Glomerular endothelial cell (primary cell): ENCODE measurements at places on chromosomes 5 and 9.
A peak's percentile ranks its signal among the peaks of the same experiment; 100 is the strongest.

DNA sequence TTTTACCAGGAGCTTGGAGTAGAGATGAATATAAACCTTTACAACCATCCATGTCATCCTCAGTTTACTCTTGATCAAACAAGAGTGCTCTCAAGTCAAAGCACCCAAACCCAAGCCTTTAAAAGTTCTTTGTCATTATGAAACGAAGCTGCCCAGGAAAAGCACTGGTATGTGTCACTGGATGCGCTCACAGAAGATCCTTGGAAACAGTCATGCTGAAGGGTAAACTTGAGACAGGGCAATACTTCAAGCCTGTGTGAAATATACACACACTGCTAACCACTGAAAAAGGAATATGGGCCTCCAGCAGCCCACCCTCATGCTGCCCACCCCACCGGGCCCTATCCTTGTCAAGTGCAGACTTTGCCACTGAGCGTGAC, 84.5 kb downstream of the PRRT1B start:
- DNase-seq, result no peak

DNA sequence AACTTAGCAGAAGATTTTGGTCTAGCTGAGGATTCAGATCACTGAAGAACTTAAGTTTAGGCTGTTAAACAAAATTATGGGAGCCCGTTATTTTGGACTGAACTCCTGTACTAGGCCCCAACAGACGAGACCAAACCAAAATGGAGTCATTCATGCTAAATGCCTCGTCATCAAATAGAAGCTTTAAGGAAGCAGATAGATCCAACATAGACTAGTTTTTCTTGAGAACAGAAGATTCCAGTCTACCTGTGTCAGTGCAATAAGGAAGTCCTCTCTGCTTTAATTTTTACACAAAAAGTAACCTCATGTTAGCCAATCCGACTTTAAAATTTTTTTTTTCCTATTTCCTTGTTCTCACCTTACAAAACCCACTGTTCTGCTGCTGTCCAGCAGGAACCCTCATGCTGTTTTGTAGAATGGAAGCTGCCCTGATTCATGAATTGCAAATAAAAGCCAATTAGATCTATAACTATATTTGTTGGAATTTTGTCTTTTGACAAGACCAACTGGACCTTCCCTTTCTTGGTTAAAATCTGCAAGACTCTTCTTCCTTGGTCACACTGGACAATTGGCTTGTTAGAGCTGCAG, 29.0 kb upstream of the GOLM1 start:
- no peak for DNase-seq

- no peak for DNase-seq
Observed at GRCh38 chr9:107982745-107983144, 493.2 kb upstream of the KLF4 start.

DNA sequence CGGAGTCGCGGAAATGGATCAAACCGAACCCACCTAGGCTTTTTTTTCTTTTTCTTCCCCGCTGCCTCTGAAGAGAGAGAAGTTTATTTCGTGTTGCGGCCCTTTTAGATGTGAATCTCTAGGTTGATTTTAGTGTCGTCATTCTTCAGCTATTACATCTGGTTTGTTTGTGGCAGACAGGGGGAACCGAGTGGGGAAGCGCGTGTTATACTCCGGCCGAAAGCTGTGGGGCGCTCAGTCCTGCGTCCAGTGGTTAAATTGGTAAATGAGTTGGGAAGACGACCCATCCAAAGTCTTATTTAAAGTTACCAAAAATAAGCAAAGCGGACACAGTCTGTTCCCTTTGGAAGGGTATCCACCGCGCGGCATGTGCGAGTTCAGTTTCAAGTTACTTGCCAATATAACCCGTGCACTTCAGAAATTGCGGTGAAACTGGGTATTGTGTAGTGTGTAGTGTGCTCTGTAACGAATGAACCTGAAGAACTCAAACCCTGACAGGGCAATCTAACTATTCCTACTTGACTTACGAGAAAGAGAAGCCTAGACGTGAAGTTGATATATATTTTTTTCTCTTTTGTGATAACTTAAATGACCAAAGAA, 1.3 kb downstream of the MAN2A1 start:
- DNase-seq, result peak; percentile 45

GRCh38 chr5:108797396-108797795, 49.7 kb downstream of the FER start:
- DNase-seq, result no peak

DNA sequence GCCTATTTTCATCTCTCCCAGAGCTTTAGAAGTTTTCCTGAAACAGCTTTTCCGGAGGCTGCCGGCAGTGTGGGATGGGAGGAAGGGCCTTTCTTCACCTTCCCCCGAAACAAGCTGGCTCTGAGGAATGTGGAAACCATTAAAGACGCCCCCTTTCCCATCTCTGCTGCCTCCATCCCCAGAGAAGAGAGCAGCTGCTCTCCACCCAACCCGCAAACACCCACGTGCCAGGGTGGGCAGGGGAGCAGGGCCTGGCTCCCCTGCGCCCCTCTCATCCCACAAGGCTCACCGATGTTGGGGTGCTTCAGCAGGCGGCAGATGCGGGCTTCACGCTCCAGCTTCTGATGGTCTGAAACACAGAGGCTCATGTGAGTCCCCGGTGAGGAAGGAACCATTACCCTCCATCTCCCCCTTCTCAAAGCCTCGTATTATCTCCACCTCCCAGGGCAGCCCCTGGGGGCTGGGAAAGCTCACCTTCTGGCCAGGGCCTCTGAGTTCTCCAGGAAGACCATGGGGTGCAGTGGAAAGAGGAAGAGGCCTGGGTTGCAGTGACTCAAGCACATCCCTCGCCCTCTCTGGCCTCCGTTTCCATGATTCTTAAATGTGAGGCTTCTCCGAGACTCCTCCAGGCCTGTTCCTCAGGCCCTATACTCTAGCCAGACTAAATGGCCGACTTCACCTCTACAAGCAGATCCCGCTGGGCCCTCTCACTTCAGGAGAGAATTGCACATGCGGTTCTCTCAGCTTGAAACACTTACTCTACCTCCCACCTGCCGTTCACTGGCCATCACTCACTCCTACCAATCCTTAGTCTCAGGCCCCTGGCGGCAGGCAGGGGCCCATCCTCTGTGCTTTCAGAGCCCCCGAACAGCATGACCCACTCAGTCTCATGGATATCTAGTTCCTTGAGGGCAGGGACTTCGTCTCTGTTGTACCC, 24.6 kb downstream of the CAMK2A start:
- no peak for DNase-seq

- DNase-seq, result no peak
Observed at GRCh38 chr9:100083448-100084127, 15.2 kb downstream of the ERP44 start.

DNA sequence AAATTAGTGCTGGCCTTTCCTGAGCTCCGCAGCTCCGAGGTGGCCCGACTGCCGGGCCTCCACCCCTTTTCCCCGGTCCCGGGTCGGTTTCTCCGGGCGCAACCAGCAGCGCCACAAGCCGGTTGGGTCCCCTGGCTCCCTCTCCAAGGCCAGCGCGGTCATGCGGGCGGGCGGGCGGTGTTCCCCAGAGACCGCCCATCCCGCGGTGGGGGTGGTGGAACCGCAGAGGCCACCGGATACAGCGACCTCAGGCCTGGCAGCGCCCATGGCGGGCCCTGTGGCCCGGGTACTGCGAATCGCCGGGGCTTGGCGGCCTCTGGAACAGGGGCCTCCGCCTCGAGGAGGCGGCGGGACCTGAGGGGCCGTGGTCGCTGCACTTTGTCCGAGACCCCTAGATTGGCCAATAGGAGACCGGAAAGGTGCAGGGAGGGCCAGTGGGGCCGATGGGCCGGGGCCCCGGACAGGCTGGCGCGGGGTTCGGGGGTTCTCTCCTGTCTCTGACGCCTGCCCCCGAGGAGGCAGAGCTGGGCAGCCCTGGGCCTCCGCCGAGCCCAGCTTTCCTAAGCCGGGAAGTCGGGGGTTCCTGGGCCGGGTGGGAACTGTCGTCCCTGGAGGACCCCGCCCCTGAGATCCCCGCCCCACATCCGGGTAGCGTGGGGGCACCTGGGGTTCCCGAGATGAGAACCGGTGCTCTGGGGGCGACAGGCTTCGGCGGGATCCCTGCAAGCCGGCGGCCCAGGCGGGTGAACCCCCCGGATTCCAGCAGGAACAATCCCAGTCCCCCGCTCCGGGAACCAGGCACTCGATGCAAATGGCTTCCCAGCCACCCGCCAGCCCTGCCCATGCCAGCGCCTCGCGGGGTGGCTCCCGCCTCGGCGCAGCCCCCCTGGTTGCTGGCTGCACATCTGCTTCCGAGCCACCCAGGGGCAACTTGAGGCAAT, 293.9 kb downstream of the ZSWIM6 start:
- no peak for DNase-seq
